ENCODE measurements at places on chromosomes 11 and 22.

GRCh38 chr11:67366546-67366945 is 6.9 kb downstream of the CLCF1 start:
- DNase-seq, result no peak

DNA sequence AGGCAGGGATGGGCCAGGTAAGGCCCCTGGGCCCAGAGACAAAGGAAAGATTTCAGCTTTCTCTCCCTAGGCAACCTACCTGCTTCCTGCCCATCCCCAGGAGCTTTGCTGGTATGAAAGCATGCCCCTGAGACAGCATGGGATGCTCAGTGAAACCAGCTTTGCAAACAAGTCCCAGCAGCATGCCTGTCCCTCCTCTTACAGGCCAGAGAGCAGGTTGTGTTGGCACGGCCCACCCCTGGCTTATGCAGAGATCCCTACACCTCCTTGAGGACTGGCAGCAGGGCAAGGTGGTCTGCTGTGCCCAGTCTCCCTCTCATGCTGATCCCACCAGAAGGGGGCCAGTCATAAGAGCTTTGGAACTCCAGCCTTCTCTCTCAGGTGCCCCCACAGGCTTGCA is 3.1 kb downstream of the SCN4B start:
- DNase-seq, result no peak

GRCh38 chr11:64206457-64207255 is at the start of gene FERMT3:
TSS of gene FERMT3 (plus strand) at chr11:64206721. CDS start at chr11:64207365, 644 bp downstream.
- DNase-seq, result no peak

DNA sequence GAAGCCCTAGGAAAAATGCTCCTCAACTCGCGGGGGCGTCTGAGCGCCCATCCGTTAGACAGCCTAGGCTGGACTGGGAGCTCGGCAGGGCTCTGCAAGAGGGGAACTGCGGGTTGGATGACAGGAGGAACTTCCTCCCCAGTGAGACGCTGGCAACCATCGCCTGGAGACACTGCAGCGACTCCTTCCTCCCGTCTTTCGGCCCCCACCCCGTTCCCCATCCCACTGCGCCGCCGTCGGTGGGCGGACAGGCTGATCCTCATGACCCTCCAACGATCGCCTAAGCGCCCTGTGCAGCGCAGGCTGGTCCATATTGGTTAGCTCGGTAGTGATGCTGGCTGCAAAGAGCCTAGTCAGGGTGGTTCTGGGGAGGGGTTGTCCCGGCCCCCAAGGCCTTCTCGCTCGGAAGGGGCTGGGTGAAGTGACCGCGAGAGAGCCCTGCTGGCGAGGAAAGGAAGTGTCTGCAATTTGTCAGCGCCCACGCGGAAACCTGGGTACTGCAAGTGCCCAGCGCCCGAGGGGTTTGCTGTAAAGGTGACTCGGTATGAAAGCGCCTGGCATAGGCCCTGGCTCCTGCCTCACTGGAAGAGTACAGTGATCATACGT is 638 bp downstream of the NRGN start:
- DNase-seq, result no peak

GRCh38 chr11:36129955-36130354 is 159.3 kb downstream of the COMMD9 start:
- DNase-seq, result no peak

DNA sequence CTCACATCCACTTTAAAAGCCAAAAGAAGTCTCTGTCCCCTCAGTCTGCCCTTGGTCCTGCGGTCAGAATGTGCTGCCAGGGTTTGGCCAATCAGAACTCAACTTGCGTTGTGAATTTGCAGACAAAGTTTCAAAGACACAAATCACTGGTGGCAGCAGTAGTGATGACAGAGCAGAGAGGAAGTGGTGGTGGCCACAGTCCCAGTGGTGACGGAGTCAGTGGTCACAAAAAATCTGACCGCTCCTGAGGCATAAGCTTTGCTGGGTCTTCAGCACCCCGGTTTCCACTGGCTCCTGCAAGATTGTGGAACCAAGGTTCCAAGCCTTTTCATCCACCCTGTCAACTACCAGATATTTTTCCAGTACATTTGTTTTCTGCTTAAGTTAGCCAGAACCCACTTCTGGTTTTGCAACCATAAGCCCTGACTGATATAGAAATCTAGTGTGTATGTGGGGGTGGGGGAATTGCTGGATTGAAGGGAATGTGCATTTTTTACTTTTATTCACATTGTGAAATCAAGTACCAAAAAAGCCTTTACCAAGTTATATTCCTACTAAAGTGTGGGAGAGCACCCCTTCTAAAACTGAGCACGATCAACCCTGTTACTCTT is 112.3 kb downstream of the TMPRSS5 start:
- DNase-seq, result no peak

DNA sequence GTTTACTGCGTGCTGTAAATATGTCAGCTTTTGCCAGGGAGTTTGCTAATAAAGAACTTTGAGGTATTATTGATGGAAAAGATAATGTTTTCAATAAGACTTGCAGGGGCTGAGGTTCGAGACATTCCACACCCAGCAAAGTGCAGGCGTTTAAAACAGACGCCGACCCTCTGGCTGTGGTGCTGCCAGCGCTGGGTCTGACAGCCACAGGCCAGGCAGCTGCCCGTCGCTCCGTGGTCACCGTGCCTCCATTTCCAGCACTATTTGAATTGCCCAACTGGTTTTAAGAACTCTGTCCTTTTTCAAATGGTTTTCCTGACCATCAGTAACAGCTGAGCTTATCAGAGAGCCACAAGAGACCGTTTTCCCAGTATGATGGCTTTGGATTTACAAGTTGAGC is 28.1 kb upstream of the ALX4 start:
- DNase-seq, result no peak

GRCh38 chr11:2713661-2714462 is 14.1 kb upstream of the KCNQ1OT1 start:
- DNase-seq, result no peak

DNA sequence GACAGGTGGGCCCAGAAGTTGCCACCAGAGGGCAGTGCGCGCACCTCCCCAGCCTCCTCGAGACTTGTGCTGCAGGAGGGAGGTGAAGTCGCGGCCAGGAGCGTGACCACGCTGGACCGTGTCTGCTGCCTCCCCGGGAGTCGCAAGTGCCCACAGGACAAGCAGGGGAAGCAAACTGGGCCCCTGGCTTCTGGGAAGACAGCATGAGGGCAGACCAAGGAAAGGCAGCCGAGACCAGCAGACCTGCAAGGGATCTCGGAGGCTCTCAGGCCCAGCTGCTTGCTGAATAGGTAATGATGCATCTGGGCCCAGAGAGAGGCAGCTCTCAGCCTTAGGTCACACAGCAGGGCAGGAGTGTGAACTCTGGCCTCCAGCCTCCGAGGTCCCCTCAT is 17.0 kb upstream of the IL2RB start:
- DNase-seq, result peak; percentile 33

DNA sequence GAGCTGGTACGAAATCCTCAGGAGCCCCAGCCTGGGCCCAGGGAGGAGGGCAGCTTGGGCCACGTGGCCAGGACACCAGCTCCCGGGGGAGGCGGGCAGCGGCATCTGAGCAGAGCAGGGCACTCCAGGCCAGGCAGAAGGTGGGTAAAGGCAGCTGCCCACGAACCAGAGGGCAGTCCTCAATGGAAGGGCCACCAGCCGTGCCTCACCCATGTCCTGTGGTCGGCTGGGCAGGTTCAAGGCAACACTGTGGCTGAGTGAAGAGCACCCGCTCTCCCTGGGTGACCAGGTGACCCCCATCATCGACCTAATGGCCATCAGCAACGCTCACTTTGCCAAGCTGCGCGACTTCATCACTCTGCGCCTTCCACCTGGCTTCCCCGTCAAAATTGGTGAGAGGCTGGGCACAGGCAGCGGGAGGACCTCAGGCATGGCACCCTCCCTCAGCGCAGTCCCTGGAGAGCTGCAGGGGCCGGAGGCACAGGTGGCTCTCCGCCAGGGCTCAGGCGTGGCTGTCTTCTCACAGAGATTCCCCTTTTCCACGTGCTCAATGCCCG is 2.5 kb upstream of the SSH3 start:
- no peak for DNase-seq

GRCh38 chr11:86292912-86293616 is 9.0 kb upstream of the HIKESHI start:
- DNase-seq, result no peak

DNA sequence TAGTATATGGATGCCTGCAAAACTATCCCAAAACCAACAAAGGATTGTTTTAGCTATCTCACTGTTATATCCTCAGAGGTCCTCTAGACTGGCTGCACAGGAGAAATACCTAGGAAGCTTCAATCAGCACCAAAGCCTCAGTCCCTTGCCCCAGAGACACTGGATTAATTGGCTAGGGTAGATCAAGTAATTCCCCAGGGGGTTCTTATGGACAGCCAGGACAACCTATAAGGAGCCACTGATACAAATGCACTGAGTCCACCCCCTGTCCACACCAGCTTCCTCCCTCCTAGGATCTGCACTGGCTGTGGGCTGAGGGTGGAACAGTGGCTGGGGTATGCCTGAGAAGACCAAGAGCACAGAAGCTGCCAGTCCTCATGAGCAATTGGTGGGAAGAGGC is 16.3 kb downstream of the ADORA2A start:
- DNase-seq, result no peak

- peak; percentile 16 for DNase-seq
These were observed 83.2 kb upstream of the POU2AF2 start for GRCh38 chr11:111162305-111162704.

GRCh38 chr11:62501432-62501891 is 45.1 kb downstream of the AHNAK start:
- peak; percentile 54 for DNase-seq

DNA sequence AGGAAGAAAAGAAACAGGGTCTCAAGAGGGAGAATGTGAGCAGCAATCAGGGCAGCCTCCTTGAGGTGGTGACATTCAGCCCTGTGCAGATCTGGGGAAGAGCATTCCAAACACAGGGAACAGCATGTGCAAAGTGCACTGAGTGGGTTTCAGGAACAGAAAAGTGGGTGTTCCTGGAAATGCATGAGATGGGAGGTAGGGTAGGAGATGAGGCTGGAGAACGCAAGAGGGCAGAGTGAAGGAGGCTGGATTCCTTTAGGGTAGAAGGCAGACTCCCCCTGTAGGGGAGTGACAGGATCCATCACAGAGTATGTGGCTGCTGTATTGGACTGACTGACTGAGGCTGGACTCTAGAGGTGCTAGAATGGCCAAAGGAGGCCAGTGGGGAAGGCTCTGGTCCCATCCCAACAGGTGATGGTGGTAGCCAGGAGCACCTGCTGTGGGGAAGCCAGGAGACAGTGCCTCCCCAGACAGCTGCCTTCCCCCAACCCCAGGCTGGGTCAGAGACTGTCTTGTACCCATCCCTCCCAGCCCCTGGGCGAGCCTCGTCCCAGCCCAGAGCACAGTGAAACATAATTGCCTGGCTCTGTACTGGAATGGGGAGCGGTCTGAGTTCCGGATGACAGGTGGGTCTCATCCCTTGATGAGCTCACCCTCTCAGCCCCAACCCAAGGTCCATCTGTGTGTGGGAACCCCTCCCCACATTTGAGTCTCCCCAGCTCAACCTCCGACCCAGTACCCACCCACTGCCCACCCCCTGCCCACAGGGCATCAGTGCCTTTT is 419.4 kb downstream of the MN1 start:
- DNase-seq, result no peak

- no peak for DNase-seq
These were observed 12.7 kb downstream of the MRGPRX3 start for GRCh38 chr11:18145025-18145424.

Measured in astrocyte of the cerebellum (primary cell).